ENCODE measurements at places on chromosomes 12 and 14.

DNA sequence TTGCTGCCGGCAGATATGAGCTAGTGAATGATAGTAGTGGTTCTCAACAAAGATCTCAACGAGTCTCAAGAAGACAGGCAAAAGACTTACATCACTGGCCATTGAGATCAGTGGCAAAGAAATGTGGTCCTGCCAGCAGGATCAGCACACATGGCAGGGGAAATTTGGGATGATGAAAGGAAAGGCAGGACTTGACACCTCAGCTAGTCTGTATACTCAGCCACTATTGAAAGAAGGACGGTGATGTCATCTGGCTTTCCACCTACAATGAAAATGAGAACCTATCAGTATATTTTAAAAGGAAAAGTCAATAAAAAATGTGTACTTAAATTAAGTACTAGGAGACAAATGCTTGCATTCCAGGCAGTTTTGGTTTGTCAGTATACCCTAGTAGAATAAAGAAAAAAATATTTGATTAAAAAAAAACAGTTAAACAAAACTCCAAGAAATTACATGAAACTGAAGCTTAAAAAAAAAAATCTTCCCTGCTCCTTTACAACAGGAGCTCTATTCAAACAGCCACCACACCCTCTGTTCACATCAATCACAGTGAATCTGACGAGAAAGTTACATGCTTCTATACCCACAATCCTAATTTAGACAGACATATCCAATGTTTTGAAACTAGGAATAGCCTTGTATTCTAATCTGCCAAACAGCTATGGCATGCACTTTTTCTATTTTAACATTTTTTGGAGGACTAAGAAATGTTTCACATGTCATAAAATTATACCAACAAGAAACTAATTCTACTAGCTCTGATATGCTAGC lies 34.9 kb downstream of the RAD9B start:
- DNase-seq, result no peak

GRCh38 chr12:16238661-16239060 lies 38.8 kb downstream of the SLC15A5 start:
- DNase-seq, result no peak

- peak; percentile 63 for DNase-seq
These were observed 417.3 kb downstream of the SNAPC1 start for GRCh38 chr14:62179367-62180018.

- no peak for DNase-seq
These were observed at the start of gene ARHGAP9 for GRCh38 chr12:57479376-57480115. Gene ARHGAP9 (minus strand): TSS chr12:57479866. CDS start chr12:57479406, 460 bp downstream.

DNA sequence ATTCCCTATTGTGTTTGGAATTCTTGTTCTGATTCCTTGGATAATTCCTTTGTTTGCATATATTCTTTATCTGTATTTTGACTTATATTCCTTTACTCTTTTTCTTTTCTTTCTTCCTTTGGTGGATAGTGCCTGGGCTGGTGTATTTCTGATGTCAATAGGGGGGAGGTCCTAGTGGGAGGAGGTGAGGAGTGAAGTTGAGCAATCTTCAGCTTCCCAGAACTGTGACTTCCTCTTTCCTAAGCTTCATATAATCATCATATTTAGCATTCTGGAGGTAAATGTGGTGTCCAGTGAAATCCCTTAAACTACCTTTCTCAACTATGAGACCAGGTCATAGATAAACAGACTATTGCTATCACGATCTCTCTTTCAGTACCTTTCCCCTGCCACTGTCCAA lies 29.6 kb upstream of the TBPL2 start:
- DNase-seq, result no peak

- DNase-seq, result no peak
These were observed 4.9 kb downstream of the NCKAP1L start for GRCh38 chr12:54502485-54502884.
